ENCODE measurements at places on chromosomes 1 and 21.

DNA sequence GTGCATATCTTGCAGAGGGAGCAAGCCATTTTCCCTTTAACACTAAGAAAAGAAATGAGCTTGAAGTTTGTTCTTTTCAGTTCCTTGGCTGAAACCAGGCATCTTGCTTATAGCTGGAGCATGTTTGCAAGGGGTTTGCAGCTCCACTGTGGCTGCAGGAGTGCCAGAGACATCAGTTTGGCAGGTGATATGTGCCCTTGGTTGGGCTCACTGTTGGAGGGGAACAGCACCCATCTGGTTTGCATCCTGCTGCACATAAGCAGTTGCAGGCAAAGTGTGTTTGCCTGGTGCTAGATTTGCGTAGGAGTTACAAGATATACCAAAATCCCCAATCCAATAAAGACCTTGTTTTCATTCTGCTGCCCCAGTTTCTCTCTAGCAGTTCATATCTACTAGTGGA lies 47.8 kb upstream of the IKBKE start:
- no peak for DNase-seq

- DNase-seq: no peak
Observed at GRCh38 chr1:154741327-154741726, 128.8 kb downstream of the KCNN3 start.

GRCh38 chr1:232696466-232696865 lies 66.5 kb upstream of the SIPA1L2 start:
- no peak for DNase-seq

DNA sequence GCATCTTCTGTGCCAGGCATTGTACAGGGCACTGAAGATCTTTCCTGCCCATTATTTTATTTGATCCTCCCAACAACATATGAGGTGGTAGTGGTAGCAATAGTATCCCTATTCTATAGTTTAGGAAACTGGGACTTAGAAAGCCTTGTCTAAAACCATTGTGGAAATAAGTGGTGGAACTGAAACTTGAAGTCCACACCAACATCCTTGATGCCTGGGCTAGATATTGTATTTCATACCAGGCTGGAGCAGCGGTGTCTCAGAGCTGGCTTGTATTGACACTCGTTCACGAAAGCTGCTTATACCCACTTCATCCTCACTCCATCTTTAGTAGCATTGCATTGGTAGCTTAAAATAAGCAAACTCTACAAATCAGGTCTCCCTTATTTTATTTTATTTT lies 9.7 kb upstream of the CTSS start:
- no peak for DNase-seq

DNA sequence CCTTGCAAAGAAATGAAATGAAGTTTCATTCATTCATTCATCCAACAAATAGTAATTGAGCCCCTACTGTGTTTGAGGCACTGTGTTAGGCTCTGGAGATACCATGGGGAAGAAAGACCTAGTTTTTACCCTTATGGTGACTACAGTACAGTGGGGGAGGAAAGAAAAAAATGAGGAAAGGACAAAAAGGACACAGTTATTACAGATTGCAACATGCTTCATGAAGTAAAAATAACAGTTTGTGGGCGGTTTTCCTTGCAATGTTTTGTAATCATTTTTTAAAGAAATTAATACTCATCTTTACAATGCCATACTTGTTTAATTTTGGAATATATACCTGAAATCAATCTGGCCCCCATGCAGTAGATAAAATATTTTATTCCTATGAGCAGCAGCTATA lies 120.3 kb downstream of the TM2D1 start:
- DNase-seq: no peak

GRCh38 chr1:207825719-207826556 lies 74.1 kb downstream of the CD46 start:
- DNase-seq: no peak

DNA sequence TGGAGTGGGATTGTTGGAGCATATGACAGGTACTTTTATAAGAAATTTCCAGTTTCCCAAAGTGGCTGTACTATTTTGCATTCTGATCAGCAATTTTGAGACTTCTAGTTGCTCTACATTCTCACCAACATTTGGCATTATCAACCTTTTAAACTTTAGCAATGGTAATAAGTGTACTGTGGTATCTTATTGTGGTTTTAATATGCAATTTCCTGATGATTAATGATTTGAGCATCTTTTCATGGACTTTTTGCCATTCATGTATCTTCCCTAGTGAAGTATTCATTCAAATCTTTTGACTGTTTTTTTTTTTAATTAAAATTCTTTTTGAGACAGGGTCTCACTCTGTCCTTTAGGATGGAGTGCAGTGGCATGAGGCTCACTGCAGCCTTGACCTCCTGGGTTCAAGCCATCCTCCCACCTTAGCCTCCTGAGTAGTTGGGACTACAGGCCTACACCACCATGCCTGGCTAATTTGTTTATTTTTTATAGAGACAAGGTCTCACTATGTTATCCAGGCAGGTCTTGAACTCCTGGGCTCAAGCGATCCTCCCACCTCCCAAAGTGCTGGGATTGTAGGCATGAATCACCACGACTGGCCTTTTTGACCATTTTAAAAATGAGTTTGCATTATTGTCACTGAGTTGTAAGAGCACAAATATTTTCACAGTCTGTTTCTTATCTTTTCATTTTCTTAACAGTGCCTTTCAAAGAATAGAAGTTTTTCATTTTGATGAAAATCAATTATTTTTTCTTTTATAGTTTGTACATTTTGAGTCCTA lies 7.8 kb upstream of the SLC6A9 start:
- DNase-seq: no peak

GRCh38 chr1:199220031-199220430 lies 581.2 kb downstream of the PTPRC start:
- no peak for DNase-seq

GRCh38 chr1:164644774-164645644 lies 86.0 kb downstream of the PBX1 start:
- peak; percentile 5 for DNase-seq

GRCh38 chr1:48093147-48093546 lies 96.0 kb upstream of the TRABD2B start:
- DNase-seq: no peak

GRCh38 chr1:190864013-190864641 lies 386.5 kb upstream of the BRINP3 start:
- no peak for DNase-seq

DNA sequence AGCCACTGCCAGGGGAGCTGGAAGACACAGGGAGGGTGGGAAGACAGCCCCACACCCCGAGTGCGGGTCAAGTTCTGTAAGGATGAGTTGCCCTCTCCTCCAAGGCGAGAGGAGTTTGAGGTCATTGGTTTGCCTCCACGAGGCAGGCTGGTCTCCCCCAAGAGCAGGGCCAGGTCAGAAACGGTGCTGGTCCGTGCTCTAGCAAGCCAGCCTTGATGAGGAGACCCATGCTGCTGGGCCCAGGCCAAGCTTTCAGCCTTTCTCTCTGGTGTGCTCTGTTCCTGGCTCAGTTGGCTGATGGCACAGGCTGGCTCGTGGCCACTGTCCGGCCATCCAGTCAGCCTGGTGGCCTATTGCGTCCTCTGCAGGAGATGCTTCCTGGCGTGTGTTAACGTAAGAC lies 12.0 kb upstream of the PCBP3 start:
- DNase-seq: no peak

DNA sequence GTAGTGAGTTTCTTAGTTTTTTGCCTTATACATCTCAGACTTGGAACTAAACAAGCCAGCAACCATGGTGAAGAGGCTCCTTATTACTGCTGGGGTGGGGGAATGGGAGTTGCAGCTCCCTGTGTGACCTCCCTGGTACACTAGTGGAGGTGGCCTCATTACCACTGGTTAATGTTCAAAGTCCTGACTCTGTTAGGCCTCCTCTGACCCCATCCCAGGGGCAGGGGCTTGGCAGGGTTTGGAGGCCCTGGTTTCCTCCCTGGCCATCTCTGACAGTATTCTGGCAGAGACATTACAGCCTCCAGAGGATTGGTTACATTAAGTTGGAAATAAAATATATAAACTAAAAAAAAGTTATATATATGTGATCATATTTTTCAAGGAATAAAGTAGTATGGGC lies 45.2 kb downstream of the CLIC4 start:
- DNase-seq: no peak

DNA sequence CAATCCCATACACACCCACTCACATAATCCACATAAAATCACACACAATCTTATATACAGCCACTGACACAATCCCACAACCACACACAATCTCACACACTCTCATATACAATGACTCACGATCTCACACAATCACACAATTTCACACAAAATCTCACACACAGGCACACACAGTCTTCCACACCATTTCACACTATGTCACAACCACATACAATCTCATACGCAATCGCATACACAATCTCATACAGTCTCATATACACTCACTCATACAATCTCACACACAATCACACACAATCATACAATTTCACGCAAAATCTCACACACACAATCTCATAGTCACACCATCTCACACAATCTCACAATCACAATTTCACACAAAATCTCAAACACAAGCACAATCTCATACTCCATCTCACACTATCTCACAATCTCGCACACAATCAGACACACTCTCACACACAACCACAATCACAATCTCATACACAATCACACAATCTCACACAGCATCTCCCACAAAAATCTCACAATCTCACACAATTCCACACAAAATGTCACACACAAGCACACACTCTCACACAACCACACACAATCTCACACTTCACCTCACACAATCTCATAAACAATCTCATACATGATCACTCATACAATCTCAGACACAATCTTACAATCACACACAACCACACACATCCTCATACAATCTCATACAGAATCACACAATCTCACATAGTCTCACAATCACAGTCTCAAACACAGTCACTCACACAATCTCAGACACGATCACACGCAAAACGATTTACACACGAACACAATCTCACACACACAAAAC lies 18.5 kb downstream of the CASZ1 start:
- no peak for DNase-seq

DNA sequence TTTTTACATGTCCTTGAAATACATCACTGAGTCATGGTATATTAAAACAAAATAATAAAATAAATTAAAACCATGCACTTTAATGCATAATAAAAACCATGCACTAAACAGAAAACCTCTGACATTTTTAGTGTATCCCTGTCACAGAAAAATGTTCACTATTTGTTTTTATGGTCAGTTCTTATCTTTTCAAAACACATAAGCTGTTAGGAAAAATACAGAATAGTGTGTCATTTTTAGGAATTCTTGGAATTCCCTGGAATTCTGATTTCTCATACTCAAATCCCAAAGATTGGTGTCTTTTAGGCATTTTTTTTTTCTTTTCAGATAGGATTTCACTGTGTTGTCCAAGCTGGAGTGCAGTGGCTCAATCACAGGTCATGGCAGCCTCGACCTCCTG lies 25.1 kb upstream of the TINAGL1 start:
- no peak for DNase-seq

- DNase-seq: peak; percentile 7
Observed at GRCh38 chr21:23639721-23640120, 1967.6 kb downstream of the MRPL39 start.

GRCh38 chr1:9960706-9961562 lies 17.7 kb downstream of the NMNAT1 start:
- peak; percentile 53 for DNase-seq

GRCh38 chr1:37100310-37100709 lies 66.0 kb upstream of the GRIK3 start:
- no peak for DNase-seq

GRCh38 chr1:42146626-42147320 lies 6.4 kb upstream of the GUCA2B start:
- DNase-seq: peak; percentile 54

DNA sequence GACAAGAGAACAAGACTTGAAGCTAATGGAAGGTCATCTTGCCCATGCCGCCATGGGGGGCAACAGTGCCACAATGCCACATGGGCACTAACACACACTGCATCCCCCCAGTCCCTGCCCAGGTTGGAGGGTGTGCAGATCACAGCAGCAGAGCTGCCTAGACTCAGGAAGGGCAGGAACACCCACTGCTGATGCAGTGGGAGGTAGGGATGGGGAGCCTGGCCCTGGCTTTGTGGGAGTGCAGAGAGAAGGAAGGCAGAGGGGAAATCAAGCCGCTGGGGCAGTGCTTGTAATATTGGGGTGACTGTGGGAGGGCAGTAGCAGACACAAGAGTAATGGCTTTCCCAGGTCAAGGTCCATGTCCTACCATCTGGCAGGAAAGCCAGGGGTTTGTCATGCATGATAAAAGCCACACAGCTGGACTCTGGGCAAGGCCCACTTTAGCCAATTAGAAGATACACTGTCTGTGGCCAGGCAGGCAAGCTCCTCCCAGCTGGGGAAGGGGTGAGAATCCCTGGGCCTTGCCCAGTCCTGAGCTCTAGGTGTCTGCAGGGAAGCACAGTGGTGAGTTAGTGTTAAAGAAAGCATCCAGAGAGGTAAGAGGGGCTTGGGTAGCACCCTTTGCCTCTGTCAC lies 25.4 kb upstream of the MEF2D start:
- no peak for DNase-seq

DNA sequence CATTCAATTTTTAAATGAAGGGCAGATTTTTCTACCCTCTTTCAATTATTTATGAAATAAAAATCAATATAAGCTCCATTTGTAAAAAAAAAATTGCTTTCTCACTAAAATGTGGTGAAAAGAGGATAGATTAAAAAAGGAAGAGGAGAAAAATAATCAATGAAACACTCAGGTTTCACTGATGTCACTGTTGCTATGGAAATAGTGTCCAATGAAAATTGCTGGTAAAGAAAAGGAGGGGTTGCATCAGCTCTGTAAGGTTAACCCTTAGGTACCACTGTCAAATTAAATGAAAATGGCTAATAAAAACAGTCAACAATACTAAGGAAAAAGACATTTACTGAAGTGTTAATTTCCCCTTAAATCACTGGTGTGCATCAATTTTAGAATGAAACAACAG lies 91.6 kb upstream of the TTC39A start:
- DNase-seq: peak; percentile 20

GRCh38 chr21:41794600-41794999 lies 27.7 kb upstream of the RIPK4 start:
- DNase-seq: no peak

- no peak for DNase-seq
Observed at GRCh38 chr1:235156265-235156664, 4.8 kb downstream of the RBM34 start.

DNA sequence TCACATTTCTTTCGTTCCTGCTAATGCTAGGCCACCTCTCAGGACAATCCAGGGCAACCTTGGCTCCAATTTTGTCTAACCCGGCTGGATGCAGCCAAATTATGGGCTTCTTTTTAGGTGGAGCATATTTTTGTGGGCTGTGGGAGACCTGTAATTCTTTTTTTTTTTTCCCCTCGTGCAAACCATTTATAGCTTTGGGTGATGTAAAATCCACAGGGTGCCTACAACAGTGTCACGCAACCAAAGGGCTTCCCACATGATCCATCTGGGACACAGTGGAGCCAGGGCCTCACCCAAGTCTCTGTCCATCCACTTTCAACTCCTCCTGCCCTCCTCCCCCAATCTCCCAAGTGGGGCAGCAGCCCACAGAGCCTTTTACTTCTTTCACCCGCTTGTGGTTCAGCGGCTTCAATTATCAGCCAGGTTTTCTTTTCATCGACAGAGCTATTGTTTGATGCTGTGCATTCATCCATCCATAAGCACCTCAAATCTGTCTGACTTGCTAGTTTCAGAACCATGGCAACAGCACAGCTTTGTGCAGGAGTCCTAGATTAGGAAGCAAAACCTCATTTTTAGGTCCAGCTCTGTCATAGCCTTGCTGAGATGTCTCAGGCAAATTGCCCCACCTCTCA lies 10.0 kb upstream of the OVAAL start:
- no peak for DNase-seq

All from HTR-8/SVneo (cell line).